ENCODE measurements at places on chromosomes 7 and 10.

DNA sequence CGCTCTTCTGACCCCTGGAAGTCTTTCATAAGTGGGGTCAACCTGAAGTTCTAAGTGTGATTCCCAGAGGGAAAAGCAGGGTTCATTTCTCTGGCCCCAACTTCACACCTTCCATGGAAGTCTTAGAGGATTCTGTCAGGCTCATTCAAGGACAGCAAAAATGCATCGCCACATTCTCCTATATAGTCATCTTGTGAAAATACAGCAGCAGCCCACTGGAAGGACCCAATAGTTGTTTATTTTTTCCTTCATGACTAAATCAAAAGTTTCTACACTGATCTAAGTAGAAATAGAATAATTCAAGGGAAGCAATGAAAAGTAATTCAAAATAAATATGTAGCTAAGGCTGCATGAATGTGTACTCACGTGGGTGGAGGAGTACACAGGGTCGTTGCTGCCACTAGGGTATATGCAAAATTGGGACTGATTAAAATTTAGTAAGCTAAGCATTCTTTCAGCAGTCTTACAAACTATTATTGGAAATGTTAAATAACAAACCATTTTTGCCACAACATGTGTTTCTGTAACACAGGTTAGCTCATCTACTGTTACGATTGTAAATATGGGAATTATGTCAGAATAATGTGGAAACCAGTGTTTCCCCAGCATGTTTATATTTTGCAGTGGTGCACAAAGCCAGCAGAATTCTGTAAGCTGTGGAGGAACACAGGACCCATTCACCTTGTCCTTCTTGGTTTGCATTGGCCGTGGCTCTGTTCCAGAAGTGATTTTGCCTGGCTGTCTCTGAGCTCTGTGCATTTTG, 33.5 kb downstream of the EEPD1 start:
- DNase-seq, result no peak

DNA sequence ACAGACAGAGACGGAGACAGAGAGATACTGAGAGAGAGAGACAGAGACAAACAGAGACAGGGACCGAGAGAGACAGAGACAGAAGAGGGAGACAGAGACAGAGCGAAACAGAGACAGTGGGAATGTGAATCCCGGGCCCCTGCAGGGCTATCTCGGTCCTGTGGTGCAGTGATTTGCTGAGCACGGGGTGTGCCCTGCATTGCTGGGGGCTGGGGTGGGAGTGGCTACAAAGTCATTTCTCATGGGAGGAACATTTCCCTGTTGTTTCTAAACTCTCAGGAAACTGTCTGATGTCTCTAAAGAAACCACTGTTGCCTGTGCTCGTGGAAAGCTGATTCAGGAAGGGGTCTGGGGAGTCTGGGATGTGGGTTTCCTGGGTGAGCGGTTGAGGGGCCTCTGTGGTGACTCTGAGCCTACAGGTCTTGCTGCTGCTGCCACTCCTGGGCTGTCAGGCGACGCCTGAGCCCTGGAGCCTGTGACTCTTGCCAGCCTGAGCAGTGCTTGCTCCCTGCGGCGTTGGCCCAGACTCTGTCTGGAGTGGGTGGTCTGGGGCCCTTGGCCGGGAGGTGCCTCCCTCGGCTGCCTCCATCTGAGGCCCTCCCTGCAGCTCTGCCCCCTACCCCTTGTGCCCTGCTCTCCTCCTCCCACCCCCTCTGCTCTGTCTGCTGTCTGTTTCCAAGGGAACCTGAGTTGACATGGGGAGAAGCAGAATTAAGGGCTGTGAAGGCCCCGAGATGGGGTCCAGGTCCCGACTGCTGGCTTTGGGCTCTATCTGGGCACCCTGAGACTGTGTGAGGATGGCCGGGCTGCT, 292.0 kb downstream of the WDR37 start:
- no peak for DNase-seq

DNA sequence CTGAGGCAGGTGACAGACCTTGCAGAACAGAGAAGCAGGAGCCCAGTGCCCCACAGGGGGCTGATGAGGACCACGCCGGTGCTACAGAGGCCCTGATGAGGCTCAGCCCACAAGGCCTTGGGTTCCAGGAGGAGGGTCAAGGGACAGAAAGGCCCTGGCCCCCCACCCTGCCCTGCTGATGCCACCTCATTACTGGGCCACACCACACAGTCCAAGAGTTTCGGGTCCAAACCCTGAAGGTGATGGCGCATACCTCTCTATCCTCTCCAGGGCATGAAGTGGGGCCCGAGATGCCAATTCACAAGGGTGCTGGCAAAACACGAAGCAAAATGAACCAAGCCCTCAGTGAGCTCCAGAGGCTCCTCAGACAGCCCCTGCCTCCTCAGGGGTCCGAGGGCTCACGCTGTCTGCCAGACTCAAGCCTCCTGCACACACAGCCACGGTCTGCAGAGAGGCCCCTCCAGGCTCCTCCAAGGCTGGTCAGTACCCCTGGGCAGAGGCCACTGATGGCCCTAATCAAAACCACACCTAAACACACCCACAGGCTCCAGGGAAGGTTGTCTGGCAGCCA, 32.3 kb downstream of the RASGEF1A start:
- peak; percentile 19 for DNase-seq

GRCh38 chr7:75621124-75621523, 117.6 kb downstream of the HIP1 start:
- DNase-seq, result no peak

DNA sequence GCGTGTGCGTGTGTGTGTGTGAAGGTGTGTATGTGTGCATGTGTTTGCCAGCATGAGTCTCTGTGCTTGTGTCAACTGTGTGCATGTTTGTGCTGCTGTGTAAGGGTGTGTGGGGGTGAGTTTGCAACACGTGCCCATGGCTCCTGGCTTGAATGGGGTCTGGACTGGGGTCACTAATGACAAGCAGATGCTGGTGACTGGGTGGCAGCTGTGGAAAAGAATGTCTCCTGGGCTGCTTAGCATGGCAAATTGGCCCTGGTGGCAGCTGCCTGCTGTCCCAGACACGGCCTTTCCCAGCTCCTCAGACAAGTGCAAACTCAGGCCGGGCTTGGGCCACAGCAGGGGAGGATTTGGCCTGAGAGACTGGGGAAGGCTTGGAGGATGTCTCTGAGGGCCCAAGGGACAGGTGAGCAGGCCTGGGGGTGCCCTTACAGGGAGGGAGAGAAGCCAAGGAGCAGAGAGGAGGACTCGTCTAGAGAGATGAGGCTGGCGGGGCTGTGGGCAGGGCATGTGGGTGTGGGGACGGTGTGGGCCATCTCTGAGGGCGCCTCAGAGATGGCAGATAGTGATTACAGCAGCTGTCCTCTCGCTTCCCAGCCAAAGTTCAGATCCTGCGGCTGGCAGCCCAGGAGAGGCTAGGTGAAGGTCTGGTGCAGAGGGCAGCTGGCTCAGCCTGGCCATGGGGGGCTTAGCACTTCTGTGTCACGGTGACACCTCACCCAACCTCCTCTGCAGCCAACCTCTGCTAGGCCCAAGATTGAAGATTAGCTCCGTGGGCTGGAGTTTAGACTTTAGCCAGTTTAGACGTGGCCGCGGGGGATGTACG, 1.5 kb downstream of the AQP1 start:
- DNase-seq, result no peak

- no peak for DNase-seq
These were observed 82.9 kb downstream of the CFTR start for GRCh38 chr7:117562759-117563158.

DNA sequence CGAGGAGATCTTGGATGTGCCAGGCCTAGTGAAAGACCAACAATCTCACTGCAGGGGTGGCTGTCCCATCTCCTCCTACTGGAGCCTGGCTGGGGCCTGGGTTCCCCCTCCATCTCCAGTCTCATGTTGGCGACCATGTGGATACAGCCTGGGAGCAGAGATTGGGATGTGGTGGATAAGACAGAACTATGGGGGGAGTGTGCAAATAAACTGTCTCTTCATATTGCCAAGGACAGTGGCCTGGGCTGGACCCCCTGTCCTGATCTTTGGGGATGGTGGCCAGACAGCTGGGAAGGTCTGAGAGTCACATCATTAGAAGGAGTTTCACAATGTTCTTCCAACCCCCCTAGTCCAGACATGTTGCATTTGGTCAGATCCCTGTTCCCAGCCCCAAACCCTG, 5.8 kb upstream of the MINDY4 start:
- no peak for DNase-seq

- no peak for DNase-seq
These were observed 5.1 kb downstream of the ELFN1 start for GRCh38 chr7:1675036-1675671.

- DNase-seq, result no peak
These were observed 1.3 kb downstream of the HELLS start for GRCh38 chr10:94546901-94547185.

DNA sequence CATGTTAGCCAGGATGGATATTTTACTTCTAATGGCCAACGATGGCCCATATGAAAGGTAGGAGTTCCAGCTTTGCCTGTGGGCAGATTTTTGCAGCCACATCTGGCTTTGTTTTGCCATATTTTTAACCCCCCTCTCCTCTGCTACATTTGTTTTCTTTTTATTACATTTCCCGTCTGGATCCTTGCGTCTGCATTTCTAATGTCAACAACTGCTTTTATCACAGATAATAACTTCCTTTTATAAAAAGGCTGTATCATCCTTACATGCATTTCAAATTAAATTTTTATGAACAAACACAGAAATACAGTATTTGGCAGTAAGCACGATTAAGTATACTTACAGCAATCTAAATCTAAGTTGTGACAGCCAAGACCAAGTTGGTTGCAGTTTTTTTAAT, 156.0 kb downstream of the BAMBI start:
- DNase-seq, result no peak

DNA sequence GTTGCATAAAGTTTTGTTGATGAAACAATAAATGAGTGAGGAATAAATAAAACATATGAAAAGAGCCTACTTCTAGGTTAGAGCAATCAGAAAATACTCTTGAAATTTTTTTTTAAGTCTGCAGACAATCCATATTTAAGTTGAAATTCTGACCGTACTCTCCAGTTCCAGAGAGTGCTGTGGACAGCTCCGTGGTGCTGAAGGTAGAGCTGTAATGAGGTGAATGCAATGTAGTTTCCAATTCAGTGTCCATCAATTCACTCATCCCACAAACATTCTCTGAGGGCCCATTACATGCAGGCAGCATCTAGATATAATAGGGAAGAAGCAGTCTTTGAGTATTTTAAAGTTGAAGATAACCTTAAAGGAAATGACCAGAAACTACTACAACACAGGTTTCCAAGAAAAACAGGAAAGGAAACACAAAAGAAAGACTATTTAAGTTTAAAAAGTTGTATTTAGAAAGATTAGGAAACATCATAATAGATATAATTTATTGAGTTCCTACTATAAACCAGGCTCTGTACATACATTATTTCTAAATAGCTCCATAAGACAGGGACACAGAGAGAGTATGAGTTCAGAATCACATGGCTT, 44.0 kb upstream of the CRTAC1 start:
- DNase-seq, result no peak

GRCh38 chr10:124686707-124687376, 57.3 kb downstream of the FAM53B start:
- DNase-seq, result no peak

GRCh38 chr7:40000734-40001315, 50.8 kb downstream of the CDK13 start:
- no peak for DNase-seq

DNA sequence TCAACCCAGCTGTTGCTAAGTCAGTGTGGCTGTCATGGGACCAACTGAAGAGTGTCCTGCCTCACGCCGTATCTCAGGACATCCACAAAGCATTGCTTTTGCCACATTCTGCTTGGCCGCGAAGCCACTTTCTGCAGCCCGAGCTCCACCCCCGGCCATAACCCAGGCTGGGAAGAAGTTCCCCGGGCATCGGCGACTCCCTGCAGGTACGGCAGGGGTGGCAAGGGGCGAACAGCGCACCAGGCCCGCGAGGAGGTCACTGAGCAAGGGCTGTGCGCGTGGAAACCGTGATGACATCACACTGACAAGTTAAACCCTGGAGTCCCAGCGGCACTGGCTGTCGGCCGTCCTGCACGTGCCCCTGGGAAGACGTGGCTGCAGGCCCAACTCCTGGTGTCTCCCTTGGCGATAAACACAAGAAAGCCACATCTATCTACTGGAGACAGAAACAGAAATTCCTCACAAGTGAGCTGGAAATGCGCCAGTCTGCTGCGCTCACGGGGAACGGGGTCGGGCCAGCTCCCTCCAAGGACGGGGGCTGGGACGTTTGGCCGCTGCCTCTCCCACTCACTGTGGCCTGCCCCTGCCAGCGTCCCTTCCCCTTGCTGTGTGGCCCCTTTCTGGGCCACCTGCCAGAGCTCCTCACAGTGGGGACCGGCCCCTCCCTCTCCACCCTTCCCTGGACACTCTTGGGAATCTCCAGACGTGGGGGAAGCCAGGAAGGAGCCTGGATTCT, 326.3 kb downstream of the DNAJB6 start:
- peak; percentile 48 for DNase-seq

- no peak for DNase-seq
These were observed 22.7 kb downstream of the FAM53B start for GRCh38 chr10:124721330-124722045.

GRCh38 chr7:38066391-38066790, 111.7 kb upstream of the STARD3NL start:
- DNase-seq, result no peak

GRCh38 chr7:42856605-42856987, 55.3 kb downstream of the C7orf25 start:
- no peak for DNase-seq

GRCh38 chr10:3803295-3803926, 18.4 kb upstream of the KLF6 start:
- no peak for DNase-seq

- DNase-seq, result no peak
These were observed 7.2 kb upstream of the CHCHD1 start for GRCh38 chr10:73774637-73775036.

GRCh38 chr7:77395626-77396025, 20.5 kb downstream of the GSAP start:
- DNase-seq, result no peak

GRCh38 chr10:30172673-30173072, 113.3 kb upstream of the JCAD start:
- no peak for DNase-seq

DNA sequence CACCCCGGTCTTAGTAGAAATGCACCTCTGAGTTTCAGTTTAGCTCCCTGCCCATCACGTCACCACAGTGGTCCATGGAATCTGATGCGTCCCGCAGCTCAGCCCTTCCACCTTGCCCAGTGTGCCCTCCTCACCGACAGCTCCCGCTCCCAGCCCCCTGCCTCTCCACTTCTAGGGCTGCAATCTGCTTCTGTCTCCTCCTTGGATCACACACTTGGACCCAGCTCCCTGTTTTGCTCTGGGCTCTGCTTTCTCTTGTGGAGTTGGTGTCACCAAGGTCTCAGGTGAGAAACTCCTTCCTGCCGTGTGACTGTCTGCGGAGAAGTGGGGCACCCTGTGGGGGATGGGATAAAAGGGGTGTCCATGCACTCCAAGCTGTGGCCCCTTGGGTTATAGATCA, 37.9 kb downstream of the GPR26 start:
- DNase-seq, result no peak

GRCh38 chr7:129431911-129432643, 2.2 kb upstream of the STRIP2 start:
- no peak for DNase-seq
